ENCODE measurements at places on chromosomes 2 and 18.

GRCh38 chr2:23269747-23270146, 115.2 kb upstream of the KLHL29 start:
- no peak for DNase-seq

DNA sequence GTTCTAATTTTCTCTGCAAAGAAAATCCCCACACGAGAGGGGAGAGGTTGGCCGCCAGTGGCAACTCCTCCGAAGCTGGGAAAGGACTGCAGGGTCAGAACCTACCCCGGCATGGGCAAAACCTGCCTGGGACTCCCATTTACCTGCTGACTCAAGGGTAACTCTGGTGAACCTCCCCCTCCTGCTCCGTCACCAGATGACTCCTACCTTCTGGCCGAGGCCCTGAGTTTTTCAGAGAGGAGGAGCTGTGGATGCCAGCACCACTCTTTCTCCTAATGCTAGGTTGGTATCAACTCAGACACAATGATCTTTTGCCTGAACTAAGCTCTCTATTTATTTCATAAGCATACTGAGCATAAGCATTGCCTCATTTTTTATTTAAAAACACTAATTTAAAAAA, 96.6 kb downstream of the ALPK2 start:
- DNase-seq, result no peak

- no peak for DNase-seq
Observed at GRCh38 chr2:171943869-171944268, 21.6 kb downstream of the HAT1 start.

DNA sequence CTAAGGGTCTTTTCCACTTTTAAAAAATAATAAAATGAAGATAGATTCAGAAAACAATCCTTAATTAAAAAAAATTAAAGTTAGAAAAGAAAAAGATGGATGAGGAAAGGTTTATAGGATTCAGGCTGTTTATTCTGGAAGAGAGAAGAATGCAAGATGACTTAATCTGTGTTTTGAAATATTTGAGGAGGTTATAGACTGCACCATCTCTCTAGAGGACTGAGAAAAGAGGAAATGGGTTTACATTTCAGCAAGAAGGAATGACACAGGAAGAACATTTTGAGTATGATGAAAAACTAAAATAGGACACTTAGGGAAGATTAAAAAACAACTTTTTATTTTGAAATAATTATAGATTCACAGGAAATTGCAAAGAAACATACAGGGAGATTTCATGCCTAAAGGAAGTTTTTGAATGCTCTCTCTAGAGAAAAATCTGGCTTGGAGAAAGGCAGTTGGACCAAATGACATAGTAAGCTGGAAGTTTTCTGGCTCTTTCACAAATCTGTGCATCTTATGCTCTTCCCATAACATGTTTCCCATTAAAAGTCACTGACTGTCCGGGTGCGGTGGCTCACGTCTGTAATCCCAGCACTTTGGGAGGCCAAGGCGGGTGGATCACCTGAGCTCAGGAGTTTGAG, 75.0 kb downstream of the CERS6 start:
- DNase-seq, result no peak

GRCh38 chr2:189799030-189799331, 14.7 kb downstream of the PMS1 start:
- no peak for DNase-seq

DNA sequence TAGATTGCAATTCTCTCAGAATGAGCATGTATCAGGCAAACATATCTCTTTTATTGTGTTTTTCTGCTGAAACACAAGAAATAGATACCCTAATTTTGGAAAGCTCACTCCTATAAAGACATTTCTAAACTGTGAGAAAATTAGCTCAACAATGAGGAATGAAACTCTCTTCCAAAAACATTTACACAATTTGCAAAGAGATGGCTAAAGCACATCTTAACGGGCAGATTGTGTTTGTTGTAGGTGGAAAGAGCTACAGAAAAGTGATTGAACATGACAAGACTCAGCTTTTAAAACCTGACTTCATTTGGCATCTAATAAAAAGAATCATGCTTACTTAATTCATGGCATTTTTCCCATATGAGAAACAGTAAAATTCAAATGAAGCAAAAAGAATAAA, 175.0 kb upstream of the SLC39A10 start:
- DNase-seq, result no peak

- DNase-seq, result no peak
Observed at GRCh38 chr2:232588680-232589585, 38.4 kb downstream of the EIF4E2 start.

DNA sequence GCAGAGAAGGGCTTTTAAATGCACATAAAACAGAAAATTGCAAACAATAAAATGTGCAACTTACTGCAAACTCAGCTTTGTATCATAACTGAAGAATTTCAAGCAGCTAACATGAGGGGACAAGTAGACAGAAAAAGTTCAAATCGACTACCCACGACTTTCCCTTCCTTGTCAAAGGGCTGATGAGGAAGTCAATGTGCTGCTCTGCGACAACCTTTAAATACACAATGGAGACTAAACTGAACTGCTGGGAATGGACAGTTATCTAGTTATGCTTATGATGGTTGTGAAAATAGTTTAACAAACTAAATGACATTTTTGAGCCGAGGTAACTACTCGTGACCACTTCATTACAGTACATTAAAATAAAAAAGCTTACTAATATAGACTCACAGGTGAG, 84.1 kb downstream of the INO80D start:
- no peak for DNase-seq

DNA sequence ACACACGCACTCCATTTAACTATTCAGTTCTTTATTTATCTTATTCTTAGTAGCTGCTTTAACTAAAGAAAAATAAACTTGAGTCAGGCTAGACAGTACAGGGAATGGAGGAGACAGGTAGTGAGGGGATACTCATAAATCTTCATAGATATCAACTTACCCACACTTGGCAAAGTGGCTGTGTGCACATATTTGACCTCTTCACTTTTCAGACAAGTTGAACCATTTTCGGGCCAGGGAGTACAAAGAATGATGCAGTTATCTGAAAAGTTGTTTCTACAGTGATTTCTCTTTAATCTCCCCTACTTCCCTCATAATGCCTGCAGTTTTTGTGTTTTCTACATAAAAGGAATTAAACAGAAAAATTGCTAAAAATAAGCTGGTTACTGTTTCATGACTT, 307.5 kb downstream of the GULP1 start:
- no peak for DNase-seq

- DNase-seq, result no peak
Observed at GRCh38 chr2:96256611-96257113, 9.1 kb downstream of the TMEM127 start.

DNA sequence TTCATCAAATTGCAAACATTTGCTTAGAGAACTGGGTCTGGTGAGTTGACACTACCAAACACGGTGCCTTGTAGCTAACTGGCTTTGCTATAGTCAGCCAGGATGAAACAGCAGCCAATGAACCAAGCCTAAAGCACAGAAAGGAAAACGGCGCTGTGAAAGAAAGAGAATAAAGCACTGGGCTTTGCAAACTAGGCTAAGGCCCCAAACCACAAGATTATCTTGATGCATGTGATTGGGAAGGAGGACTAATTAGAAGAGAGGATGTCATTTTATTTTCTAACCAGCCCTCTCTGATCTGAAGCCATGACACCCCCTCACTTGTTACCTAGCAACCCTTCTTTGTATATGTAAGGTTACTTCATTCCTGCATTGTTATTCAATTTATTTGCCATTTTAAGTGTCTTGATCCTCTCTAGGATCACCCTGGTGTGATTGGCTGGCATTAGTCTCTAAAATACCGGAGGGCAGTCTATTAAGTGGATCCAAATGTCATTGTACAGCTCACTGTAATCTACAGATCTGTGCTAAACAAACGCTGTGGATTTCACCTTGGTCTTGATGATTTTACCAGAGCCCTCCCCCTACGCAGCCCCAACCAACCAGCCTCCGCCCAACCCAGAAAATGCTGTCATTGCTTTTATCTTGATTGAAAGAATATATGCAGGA, 395.4 kb upstream of the ACVR2A start:
- no peak for DNase-seq

DNA sequence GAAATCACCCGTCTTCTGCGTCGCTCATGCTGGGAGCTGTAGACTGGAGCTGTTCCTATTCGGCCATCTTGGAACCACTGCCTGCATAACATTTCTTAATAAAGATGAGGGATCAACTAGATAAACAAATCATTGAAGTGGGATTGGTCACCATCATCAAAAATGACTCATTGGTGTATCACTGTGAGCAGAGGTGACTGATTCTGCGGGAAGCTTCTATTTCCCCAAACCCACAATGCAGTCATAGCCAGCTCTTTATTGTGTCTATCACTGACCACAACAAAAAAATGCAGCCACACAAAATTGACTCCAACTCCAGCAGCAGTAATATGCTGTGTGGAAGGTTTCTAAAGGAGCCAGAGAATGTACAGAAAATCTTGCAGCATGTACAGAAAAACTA, 630.7 kb upstream of the HS6ST1 start:
- DNase-seq, result no peak

- DNase-seq, result no peak
Observed at GRCh38 chr2:127044165-127044718, 62.7 kb downstream of the BIN1 start.

DNA sequence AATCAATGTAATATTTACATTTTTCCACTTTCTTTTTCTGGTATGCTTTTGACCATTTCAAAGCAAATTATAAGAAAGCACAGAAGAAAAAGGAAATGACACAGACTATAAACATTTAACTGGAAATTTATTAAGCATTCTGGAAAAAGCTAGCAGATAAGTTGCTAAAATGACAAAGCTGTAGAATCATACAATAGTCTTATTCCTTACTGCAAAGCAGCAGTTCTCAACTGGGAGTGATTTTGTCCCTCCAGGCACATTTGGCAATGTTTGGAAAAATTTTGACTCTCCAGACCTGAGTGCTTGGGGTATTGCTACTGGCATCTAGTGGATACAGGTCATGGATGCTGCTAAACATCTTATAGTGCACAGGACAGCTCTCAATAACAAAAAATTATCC, 75.1 kb downstream of the MBD5 start:
- DNase-seq, result no peak

- no peak for DNase-seq
Observed at GRCh38 chr2:177072090-177072489, 140.5 kb upstream of the HNRNPA3 start.

DNA sequence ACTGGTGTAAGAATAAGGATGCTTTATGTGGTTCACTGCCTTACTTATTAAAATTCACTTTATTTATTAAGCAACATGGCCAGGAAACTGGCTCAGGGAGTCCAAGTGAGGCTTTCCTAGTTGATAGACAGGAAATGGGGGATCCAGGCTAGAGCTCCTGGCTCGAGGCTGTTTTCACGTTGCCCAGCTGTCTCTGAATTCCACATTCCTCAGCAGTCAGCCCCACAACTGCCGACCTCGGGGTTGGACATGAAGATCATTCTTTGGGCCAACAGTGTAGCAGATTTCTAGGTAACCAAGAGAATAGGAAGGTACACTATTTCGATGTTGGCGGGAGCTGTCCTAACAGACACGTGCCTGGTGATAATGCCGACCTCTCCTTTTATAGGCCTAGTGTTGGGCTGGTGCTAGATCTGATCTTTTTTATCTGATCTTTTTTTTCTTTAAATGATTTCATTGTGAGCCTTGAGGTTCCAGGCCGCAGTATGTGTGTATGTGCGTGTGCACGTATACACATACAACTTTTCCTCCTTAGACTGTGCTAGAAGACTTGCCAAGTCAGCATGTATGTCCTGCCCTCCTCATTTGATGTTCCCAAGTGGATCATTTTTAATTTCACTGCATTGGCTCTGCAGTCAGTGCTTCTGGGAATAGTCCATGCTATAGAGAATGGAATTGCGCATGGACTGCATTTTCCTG, 103.5 kb downstream of the CABLES1 start:
- no peak for DNase-seq

DNA sequence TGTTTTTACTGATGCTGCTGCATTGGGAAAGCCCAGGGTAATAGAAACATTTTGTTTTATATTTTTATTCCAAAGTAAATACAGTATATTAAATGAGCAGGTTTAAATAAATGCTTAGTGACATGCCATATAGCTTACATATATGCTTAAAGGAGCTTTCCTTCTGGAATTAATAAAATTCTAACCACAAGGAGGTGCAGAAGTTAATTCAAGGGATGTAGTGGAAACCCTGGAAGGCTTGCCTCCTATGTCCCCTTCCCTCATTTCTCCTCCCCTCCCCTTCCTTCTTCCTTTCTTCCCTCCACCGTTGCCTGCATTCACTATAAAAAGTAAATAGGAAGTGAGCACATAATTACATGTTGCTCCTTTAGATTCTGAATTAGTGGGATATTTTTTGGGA, 96.3 kb downstream of the UBE2E3 start:
- no peak for DNase-seq

DNA sequence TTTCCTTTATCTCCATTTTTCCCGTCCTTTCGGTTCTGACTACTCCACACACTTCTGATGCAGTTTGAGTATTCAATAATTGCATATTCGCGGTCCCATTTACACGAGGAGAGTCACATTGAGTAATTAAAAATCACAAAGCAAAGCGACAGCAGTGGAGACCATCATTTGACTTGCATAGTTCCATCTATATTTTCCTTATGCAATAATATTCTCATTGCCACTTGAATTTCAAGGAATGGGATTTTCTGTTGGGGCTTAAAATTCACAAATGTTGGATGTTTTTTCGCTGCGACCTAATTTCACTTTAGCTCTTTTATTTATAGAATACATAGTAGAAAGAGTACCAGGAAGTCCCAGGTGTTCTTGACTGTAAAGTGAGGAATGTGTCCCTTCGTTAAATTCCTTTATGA, 186.8 kb downstream of the ZEB2 start:
- DNase-seq, result no peak

DNA sequence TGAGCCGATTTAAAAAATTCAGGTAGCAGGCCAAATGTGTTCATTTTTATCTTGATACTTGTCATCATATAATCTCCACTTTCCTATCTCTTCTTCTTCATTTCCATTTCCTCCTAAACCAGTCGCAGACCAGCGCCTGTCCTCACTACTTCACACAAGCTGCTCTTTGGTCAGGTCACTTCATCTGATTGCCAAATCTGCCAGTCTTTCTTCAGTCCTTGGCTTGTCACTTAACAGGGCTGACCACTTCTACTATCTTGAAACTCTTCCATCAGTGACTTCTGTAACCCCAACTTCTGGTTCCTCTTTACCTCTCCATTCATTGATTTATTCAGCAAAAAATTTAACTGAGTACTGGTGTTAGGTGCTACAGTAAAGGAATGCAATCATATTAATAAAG, 18.0 kb upstream of the SPRED2 start:
- DNase-seq, result no peak

- DNase-seq, result no peak
Observed at GRCh38 chr2:233865838-233866237, 2.3 kb downstream of the MSL3B start.

- no peak for DNase-seq
Observed at GRCh38 chr18:31744321-31745067, 16.2 kb downstream of the SLC25A52 start.

All from omental fat pad (tissue), 4 donors.